ENCODE measurements at places on chromosomes 6 and 20.

DNA sequence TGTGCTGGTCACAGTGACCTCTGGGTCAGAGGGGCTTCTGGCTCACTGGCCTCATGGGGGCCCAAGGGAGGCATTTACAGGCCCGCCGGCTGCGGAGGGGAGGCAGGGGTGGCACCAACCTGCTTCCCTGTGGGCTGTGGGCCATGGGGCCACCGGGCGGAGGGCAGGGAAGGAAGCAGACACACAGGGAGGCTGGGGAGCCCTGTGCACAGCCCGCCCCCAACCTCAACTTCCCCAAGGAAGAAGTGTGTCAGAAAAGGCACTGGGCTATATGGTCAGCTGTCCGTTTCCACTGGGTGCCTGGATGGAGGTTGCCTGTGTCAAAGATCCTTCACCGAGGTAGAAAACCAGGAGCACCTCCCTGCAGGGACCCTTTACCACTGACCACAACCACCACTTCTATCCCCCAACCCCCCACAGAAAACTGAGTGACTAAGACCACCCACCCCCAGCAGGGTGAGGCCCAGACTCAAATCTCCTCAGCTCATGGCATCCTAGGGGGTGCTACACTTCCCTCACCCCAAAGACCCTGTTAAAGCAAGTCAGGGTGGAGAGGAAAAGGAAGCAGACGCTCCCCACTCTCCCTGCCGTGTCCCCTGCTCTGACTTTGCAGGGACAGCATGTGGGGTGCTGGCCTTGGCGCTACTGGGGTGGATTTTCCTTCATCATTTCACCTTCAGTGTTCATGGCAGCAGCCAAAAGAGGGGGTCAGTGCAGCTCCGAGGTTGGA is 5.6 kb downstream of the CST3 start:
- no peak for DNase-seq

DNA sequence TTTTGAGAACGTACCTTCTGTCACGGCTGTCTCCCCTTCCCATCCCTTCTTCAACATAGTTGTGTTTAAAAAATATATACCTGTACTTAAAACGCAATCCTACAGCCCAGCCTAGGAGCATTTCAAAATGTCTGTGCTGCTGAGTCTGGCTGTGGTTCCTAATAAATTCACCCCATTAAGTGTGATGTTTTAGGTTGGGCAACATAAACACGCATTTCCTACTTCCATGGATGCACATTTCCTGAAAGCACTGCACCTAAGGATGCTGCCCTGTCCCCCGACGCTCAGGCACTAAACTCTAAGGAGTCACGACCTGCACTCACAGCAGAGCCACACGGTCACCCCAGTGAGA is 1.2 kb downstream of the REV3L start:
- DNase-seq = peak; percentile 51

DNA sequence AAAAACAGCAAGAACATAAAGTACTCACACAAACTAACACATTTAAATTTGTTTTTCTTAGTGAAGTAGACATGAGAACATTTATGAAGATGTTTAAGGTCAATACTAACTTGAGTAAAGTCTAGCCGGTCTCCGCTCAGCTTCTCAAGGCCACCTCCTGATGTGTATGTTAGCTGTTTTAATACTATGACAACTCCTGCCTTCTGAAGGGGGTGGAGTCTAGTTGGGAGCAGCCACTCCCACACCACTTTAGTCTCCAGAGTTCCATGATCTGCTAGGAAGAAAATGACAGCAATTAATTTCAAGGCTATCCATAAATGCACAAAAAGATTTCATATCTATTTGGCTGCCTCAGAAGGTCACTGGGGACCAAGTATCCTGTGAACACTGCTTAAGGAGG is at the start of gene GSTA3:
GSTA3 (minus strand) TSS at position 168 of the 400 bp plus-strand sequence. CDS start 3,864 bp downstream, outside the sequence.
- no peak for DNase-seq

GRCh38 chr6:157034436-157035230 is 257.5 kb downstream of the ARID1B start:
- peak; percentile 42 for DNase-seq

- no peak for DNase-seq
Measured at GRCh38 chr6:154605178-154605881, 94.8 kb upstream of the CNKSR3 start.

DNA sequence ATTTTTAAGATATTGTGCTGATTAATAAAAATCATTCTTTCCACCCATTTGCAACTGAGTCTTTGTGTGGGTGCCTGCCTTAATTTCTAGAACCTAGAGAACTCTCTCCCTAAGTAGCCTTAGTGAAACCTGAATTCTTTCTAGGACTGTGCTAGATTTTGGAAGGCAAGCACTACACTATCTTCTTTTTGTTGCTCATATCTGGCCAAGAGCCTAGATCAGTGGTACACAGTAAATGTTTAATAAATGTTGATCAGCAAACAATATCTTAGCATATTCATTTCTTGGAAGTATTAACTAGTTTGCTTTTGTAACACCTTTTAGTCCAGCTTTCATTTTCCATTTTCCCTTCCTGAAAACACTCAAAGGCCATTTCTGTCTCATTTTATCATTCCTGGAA is 108.5 kb upstream of the CARMIL1 start:
- DNase-seq = no peak

DNA sequence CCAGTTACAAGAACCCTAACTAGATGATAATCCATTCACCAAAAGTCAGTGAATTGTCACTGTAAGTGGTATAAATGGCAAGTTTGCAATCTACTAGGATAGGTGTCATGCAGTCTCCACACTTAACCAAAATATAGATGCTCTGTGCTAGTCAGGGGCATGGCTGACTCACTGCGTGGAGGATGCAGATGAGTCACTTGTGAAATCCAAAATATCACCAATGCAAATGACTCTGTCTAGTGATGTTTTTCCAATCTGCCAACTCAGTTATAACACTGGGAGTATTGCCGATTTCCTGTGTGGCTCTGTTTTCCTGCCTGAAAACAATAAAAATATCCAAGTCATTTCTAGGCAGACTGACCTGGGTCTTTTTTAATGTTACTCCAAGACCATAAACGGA is 47.8 kb upstream of the NRSN1 start:
- DNase-seq = no peak

Measured in AML-193 (cell line).